ENCODE measurements at places on chromosomes 16 and 17.

DNA sequence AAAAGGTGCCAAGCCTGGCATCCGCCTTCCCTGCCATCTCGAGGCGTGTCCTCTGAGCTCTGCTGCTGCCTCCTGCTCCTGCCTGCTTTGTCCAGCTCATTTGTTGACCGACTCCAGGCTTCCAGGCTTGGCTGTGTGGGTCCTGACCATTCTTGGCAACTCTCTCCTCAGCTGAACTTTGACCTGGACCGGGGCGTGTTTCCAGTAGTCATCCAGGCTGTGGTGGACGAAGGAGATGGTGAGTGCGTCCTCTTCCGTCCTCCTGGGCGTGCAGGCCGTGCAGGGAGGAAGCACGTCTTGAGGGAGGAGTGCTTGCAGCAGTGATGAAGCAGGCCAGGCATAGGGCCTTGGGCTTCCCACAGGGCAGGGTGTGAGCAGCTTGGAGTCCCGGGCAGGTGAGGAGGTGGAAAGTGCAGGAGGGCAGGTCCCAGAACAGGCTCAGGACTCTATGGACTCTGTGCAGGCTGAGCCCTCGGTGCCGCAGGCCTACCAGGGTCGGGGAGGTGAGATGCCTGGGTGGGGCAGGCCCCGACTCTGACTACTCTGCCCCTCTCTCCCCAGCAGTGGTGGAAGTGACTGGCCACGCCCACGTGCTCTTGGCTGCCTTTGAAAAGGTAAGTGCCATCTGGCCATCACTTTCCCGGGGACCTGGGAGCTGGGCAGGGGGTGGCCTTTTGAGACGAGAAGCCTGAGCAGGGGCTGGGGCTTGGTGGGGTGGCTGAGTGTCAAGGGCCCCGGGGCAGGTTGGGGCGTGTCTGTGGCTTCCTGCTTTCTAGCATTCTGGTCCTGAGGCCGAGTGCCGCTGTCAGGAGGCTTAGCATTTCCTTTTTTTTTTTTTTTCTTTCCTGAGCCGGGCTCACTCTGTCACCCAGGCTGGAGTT is 28.6 kb upstream of the NUDT16L1 start:
- peak; percentile 31 for DNase-seq

- peak; percentile 40 for DNase-seq
Observed at GRCh38 chr17:49861150-49861884, 13.4 kb upstream of the TAC4 start.

GRCh38 chr17:82685291-82685690 is 13.2 kb downstream of the RAB40B start:
- no peak for DNase-seq

GRCh38 chr16:57325458-57325857 is 33.1 kb upstream of the CCL22 start:
- no peak for DNase-seq

DNA sequence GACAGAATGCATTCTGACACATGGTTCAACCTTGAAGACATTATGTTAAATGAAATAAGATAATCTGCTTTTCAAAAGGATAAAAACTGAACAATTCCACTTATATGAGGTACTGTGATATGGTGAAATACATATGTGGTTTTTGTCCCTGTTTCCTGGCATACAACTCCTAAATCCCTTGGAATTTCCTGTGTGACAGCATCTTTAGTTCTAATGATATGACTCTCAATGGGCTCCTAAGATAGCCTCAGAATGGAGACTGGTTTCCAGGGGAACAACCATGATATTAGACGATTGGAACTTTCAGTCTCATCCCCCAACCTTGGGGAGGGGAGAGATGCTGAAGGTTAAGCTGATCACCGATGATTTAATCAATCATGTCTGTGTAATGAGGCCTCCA is 37.7 kb upstream of the PHLPP2 start:
- DNase-seq = no peak

DNA sequence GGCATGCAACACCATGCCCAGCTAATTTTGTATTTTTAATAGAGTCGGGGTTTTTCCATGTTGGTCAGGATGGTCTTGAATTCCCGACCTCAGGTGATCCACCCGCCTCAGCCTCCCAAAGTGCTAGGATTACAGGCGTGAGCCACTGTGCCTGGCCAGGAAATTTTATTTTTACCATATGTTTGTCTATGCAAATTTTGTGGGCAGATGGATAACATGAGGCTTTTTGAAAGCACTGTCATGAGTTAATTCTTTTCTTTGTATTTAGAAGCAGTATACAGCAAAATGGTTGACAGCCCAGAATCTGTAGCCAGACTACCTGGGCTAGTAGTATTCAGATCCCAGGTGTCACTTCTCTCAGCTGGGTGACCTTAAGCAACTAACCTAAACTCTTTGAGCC is 8.5 kb upstream of the KPNB1 start:
- DNase-seq = no peak

DNA sequence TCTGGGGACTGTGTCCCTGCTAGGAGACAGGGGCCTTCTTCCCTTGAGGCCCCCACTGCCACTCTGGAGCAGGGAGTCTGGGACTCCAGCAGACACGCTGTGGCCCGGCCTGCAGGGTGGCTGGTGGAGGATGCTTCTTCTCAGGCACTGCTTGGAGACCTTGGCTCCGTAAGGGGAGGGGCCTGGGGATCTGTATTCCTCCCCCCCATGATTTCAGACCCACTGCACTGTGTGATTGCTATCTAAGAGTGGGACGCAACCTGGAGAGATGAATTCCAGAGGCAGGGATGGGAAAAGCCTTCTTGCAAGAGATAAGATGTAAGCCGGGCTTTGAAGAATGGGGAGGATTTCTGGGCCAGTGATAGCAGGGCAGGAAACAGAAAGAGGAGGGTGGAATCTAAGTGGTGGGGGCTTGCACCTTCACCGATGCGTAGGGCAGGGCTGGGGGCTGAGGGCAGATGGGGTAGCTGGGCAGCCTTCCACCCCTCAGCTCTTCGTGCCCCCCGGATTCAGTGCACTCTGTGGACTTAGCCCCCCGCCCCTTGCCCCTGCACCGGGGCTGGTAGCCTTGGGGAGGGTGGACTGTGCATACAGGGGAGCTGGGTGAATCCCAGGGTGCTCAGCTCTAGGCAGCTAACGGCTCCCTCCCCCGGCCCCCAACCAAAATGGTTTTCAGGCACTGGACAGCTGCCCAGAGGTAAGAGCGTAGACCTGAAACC is 5.2 kb upstream of the GSE1 start:
- DNase-seq = no peak

DNA sequence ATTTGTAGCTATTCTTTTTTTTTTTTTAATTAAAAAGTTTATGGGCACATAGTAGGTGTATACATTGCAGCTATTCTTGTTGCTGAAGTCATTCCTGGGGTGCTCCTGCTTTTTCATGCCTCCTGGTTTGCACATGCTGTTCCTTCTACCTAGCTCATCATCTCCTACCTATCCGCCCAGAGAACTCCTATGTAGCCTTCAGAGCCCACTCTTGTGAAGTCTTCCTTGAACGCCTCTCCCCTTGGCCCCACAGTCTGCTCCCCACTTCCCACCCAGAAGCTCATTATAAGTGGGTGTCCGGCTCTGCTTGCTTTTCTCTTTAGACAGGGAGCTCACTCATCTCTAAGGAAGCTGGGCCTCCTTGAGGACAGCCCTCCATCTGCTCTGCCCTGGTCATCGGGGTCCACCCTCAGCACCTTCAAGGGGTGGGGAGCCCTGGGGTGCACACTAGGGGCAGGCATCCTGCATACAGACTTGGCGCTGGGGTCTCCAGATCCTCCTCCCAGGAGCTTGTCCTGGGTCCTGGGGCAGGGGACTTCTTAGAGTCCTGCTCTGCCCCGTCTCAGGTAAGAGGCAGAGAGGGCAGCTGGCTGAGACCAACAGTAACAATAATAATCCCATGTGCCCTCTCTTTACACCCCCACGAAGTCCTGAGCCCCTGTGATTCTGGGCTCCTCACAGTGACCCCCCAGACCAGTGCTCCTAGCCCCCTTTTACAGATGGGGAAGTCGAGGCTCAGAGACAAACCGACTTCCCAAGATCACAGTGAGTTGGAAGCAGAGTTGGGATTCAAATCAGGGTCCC is 3.5 kb upstream of the B9D1 start:
- DNase-seq = no peak

- DNase-seq = no peak
Observed at GRCh38 chr16:85136213-85136701, 24.0 kb upstream of the CIBAR2 start.

GRCh38 chr17:50027172-50027880 is 28.6 kb upstream of the ITGA3 start:
- no peak for DNase-seq

GRCh38 chr17:17682293-17682736 is 1.1 kb downstream of the RAI1 start:
- DNase-seq = peak; percentile 11

GRCh38 chr16:75053791-75054555 is 55.1 kb downstream of the ZNRF1 start:
- DNase-seq = no peak

DNA sequence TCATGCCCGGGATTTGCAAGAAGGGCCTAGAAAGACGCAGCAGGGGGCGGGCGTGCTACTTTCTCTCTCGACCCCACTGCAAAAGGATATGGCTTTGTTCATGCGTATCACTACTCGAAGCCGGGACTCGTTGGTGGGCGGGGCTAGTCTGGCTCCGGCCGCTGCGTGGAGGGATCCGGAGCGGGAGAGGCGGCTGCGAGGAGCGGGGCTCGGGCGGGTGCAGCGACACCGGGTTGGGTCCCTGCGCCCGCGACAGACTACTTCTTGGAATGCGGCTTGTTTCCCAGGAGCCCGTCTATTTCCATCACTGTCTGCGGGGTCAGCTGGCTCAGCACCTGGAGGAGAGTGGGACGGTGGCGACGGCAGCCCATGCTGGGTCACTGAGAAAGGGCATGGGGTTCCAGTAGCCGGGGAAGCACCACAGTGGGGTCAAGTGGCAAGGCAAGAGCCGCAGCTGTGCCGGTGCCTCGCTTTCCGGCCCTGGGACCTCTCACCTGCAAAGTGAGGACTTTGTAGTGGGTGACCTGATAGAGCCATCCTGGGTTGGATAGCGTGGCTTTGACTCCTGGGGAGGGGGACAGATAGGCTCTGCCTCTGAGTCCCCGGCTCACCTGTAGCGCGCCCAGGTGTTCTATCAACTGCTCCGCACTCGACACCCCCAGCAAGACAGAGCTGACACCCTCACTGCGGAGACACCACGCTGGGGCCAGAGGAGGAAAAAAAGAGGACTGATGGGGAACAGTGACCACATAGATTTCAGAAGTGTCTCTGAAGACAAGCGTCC is 6.6 kb downstream of the KCNAB3 start:
- peak; percentile 59 for DNase-seq

GRCh38 chr17:74373838-74374606 is 6.7 kb downstream of the GPR142 start:
- DNase-seq = no peak

All from stimulated activated CD8-positive, alpha-beta memory T cell treated with anti-CD3 and anti-CD28 coated beads, Interleukin-7, amount 100 ng/mL, for 24 hours (primary cell).